Stimulated activated CD8-positive, alpha-beta memory T cell treated with anti-CD3 and anti-CD28 coated beads, Interleukin-12 subunit alpha, Interleukin-12 subunit beta, amount 100 ng/mL, for 1 hour (primary cell): ENCODE measurements at places on chromosomes 1 and 21.

DNA sequence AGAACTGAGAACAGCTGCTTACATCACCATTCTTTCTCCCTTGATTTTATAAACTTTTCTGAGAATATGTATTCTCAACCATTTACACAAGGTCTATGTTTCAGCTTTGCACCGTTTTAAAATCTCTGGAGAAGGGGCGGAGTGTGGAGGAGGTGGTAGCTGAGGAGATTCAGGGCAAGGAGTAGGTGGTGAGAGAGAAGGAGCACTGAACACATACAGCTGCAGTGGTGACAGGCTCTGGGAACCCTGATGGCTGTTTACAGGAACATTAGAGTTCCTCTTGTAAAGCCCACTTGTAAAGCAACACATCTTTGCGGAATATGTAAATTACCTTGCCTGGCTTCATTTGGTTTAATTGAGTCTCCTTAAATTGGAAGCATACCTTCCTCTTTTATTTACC lies 89.7 kb downstream of the SMYD2 start:
- DNase-seq = no peak

DNA sequence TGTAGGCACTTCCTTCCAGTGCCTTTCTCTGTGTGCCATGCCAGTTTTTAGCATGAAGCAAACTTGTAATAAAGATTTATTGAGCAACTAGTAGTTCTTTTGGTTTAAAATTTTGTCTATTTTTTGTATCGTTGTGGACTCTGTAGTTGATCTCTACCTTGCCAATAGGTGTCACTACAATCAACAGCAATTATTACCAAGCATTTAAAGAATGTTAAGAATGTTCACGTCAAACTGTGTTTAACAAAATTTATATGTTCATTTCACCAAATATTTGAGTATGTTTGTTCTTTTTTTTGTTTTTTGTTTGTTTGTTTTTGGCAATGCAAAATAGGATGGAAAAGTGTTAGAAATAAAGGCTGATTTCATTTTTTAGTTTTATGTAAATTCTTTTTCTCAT lies 208.1 kb downstream of the PATJ start:
- DNase-seq = no peak

DNA sequence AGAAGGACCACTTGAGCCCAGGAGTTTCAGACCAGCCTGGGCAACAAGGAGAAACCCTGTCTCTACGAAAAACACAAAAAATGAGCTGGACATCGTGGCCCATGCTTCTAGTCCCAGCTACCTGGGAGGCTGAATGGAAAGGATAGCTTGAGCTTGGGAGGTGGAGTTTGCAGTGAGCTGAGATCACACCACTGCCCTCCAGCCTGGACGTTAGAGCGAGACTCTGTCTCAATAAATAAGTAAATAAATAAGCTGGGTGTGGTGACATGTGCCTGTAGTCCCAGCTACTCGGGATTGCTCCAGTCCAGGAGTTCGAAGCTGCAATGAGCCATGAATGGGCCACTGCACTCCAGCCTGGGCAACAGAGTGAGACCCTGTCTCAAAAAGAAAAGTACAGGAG lies 3.6 kb downstream of the AKR1A1 start:
- no peak for DNase-seq

DNA sequence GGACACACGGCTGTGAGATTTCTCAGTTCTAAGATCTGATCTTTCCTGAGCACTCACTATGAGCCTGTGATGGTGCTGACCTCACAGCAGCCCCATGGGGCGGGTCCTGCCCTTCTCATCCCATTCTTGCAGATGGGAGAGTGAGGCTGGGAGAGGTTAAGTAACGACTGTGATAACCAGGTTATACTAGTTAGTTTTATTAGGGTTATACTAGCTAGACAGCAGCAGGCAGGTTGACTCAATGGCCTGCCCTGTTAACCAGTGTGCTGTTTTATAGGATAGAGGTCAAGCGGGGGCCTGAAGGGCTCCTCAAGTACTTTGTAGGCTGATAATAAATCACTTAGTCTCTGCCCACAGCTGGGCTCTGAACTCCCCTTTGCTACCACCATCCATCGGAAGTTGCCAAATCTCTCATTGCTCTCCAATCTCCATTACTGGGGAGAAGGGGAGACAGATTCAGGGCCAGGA lies 4.8 kb downstream of the CNTN2 start:
- DNase-seq = no peak

- no peak for DNase-seq
Measured at GRCh38 chr1:71755441-71755840, 526.9 kb downstream of the NEGR1 start.

DNA sequence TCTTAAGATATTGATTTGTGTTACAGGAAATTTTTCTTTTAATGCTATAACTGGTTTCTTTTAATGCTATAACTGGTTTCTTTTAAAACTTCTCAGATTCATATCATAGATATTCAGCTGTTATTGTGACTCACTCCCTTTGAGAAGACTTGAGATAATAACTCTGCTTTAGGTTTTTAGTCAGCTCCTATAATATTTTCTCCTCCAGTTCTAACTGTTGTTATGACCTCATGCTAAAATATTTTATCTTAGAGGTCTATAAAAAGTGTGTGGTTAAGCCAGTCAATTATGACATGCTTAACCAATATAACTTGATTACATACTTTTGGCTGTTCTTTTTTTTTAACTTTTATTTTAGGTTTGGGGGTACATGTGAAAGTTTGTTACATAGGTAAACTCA lies 280.2 kb downstream of the PTGER3 start:
- DNase-seq = no peak

GRCh38 chr1:248174521-248174920 lies at the start of gene OR2M2:
Gene OR2M2, plus strand, starts transcription at chr1:248174821. Its CDS starts 5,165 bp downstream, at chr1:248179986.
- no peak for DNase-seq

- no peak for DNase-seq
Measured at GRCh38 chr21:35035581-35035980, 13.5 kb downstream of the RUNX1 start.

- DNase-seq = no peak
Measured at GRCh38 chr1:12478612-12478985, 139.4 kb downstream of the DHRS3 start.
